Stimulated activated CD4-positive, alpha-beta T cell treated with anti-CD3 and anti-CD28 coated beads, Interleukin-4, amount 100 ng/mL, for 24 hours (primary cell): ENCODE measurements at places on chromosomes 1 and 21.

DNA sequence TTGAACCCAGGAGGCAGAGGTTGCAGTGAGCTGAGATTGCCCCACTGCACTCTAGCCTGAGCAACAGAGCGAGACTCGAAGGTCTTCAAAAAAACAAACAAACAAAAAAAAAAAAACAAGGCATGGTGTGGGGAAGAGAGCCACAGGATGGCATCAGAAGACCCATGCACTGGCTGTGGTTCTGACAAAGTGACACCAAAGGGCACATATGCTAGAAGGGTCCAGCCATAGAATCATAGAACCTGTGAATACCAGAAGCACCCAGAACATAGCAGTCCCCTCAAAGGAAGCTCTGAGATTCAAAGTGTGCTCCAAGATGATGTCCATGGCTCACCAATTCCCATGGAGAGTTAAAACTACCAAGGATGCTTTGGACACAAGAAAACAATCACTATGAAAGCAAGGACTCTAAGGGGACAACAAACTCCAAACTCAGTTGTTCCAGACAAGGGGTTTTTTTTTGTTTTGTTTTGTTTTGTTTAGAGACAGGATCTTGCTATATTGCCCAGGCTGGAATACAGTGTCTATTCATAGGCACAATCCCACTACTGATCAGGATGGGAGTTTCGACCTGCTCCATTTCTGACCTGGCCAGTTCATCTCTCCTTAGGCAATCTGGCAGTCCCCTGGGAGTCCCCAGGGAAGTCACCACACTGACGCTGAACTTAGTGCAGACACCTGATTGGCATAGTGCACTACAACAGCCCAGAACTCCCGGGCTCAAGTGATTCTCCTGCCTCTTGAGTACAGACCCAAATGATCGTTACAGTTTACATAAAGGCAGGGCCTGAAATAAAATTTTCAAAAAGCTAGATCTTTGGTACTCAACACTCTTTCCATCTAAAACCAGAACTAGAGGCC, 56.4 kb downstream of the TGFBR3 start:
- DNase-seq: no peak

DNA sequence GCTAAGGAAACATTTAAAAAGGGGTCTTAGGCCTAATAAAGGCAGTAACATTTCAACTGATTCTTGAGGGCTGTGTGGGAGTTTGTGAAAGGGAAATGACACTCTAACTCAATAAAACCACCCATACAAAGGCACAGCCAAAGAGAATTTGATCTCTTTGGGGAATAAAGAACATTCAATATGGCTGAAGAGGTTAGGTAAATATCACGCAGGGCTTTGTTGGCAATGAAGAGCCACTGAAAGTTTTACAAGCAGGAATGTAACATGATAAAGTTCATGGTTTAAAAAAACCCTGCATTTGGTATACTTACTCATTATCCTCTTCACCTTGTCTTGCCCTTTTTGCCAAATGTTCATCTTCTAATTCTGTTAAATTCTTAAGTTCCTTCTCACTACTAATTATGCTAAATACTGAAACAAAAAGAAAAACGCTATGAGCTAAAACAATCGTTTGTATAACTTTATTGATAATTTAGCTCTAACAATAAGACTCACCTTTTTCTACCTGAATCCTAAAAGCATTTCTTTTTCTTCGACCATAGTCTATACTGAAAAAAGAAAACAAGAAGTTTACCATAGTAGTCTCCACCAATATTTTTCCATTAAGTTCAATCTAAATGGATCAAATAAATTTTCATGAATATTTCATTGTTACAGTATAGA, 12.5 kb downstream of the NVL start:
- no peak for DNase-seq

GRCh38 chr1:118660769-118661168, 327.4 kb downstream of the TBX15 start:
- DNase-seq: no peak

DNA sequence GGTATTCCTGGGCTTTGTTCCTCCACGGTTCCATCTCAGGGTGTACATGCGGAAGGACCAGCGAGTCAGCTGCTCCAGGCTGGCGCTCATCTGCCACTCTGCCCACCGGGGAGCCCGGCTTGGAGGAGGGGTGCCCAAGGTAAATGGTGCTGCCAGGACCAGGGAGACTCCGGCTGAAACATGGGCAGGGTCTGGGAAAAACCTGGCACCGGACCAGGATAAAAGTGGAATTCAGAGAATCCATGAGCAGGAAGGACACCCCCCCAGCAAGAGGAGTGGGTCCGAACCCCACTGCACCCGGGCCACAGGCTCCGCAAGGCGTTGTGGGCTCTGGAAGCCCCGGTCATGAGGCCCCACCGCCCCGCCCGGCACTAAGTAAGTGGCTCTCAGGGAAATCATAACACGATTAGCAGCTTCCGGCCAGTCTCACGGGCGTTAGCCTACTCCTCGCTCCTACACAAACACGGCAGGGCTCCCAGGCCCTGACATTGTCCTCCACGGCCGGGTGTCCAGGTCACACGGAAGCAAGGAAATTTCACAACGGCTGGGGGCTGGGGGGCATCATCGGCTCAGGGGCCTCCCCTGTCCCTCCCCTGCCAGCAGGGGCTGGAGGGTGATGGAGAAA, 21.1 kb downstream of the MEGF6 start:
- DNase-seq: no peak

DNA sequence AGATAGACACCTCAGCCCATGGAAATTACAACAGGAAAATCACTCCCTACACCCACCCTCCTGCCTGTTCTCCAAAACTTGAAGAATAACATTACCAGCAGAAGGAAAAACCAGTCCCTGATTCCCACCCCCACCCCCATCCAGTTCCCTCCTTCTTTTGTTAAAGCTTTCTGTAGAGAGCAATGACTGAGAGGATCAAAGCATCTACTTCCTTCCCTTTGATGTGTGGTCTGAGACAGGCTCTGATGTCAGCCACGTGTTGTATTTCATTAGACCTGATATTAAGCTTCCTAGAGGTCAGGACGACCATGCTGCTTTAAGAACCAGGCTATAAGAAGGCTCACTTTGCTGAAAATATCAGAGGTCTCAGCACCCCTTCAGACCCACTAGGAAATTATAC, 73.9 kb upstream of the HAO2 start:
- no peak for DNase-seq

- no peak for DNase-seq
These were observed 34.7 kb downstream of the RGS5 start for GRCh38 chr1:163168053-163168452.

DNA sequence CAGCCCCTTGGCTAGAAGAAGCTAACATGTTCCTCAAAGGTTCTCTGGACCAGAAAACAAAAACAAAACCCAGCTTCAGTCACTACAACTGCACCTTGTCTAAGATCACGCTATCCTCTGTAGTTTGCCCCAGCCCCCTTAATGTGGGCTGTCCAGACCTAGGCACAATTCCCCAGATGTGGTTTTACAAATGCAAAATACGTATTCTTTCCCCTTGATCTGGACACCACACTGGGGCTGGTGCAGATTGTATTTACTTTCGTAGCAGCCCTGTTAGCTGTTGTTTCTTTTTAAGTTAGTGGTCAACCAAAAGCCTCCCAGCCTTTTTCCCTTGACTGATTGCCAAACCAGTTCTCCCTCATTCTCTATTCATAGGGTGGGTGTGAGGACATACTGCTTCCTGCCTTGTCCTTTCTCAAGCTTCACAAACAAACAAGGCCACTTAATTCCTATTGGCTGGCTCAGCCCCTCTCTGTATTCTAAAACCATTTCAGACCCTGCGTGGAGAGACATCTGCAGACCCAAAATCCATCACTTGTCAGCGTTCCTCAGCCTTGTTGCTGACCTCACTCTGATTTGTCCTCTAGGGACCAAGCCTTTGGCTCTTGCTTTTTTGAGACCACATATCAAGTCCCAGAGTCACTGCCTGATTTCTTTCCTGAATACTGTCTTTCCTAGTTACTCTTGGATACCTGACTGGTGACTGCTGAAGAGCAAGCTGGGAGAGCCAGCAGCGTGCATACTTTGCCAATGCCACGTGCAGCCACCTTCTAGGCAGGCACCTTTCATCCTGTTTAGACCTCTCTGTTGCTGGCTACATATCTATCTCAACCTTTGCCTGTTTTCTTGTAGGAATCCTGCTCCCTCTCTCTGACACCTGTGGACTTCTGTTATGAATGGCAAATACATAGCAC, 96.4 kb upstream of the RAB3GAP2 start:
- DNase-seq: no peak

- peak; percentile 70 for DNase-seq
These were observed 15.9 kb downstream of the RNU5D-1 start for GRCh38 chr1:44714944-44715571.

DNA sequence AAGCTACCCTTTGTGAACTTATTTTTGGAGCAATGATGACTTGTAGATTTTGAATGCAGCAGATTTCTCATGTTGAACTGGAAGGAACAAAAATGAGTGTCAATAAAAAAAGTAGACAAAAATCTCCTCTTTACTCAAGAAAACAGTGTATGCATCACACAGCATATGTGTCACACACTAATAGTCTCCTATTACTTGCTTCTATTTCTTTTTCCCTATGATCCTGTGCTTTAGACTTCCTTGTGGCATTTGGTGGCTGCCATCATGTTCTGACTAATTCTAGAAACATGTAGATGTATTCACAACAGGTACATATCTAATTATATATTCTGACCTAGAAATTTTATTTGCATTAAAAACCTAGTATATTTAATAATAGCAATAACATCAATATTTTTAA, 14.3 kb downstream of the RC3H1 start:
- no peak for DNase-seq

DNA sequence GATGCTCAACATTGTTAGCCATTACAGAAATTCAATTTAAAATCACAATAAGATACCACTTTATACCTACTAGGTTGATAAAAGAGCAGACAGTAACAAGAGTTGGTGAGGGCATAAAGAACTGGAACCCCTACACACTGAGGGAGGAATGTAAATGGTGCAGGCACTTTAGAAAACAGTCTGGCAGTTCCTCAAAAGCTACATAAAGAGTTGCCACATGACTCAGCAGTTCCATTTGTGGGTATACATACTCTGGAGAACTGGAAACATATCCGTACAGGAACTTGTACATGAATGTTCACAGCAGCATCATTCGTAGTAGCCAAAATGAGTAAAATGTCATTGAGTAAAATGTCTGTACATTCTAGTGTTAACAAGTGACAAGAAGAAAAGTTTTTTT, 17.0 kb downstream of the NSL1 start:
- no peak for DNase-seq

DNA sequence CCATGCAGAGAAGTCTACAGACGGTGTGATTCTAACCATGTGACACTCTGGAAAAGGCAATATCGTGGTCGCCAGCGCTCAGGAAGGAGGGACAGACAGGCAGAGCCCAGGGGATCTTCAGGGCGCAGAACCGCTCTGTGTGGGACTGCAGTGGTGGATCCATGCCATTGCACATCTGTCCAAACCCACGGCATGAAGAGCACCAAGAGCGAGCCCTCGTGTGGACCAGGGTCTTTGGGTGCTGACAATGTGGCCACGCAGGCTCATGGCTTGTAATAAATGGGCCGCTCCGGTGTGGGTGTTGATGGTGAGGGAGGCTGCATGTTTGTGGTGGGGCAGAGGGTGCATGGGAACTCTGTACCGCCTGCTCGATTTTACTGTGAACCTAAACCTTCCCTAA, 25.3 kb upstream of the POFUT2 start:
- DNase-seq: no peak

- DNase-seq: no peak
These were observed 7.2 kb downstream of the PADI2 start for GRCh38 chr1:17112076-17112475.

- no peak for DNase-seq
These were observed 85.9 kb downstream of the ZNF281 start for GRCh38 chr1:200323856-200324400.

DNA sequence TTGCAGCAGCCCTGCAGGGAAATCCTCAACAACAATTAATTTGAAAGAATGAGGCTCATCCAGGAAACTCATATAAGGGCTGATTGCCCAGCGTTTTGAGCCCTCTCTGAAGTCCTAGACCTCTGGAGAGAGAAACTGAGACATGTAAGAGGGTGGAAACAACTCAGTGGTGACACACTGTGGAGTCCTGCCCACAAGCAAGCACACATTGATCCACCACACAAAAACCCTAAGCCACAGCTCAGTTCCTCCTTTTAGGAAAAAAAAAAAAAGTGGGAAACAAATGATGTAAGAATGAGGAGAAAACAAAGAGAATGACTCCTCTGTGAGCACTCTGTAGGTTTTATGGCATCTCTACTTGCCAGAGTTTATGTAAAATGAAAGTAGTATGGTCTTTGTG, 22.9 kb upstream of the PLA2G5 start:
- no peak for DNase-seq

DNA sequence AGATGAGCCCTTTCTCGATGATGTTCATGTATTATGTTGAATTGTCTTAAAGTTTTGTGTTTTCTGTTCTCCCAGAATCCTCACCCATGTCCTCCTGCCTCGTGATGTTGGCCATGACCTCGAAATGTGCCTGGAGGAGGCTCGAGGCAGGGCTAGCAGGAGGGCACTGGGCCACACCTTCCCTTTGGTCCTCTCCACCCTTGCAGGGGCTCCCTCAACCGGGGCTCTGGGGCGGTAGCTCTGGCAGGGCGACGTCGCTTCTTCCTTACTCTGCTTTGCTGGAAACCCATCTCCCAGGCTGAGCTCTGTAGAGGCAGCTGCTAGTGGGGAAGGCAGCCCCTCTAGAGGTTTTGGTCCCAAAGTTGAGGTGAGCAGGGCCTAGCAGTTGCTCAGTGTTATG, 14.3 kb downstream of the TFF3 start:
- DNase-seq: no peak

DNA sequence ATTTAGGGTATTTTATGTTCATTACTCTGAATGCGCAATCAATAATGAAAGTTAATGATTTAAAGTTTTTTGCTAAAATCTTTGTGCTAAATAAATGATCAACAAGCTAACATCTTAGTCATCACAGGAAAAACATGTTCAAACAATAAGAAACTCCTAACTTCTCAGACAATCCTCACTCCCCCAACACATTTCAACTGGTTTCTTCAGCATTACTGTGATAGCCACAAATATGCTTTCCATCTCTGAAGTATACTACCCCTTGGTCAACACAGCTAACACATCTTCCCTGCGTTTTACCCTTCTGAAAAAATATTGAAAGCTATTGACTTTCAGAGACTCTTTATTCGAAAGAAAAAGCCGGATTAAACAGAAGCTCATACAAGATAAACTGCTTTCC, 85.8 kb downstream of the ZNF644 start:
- DNase-seq: no peak

- DNase-seq: no peak
These were observed 78.3 kb downstream of the ADAMTS1 start for GRCh38 chr21:26766826-26767325.

GRCh38 chr1:230749150-230749549, 2.0 kb downstream of the CAPN9 start:
- DNase-seq: no peak

- DNase-seq: no peak
These were observed 2.9 kb downstream of the RCC2 start for GRCh38 chr1:17436380-17437174.
